ENCODE measurements at places on chromosomes 1 and 21. TPM values are rescaled to one million over a fixed set of nuclear protein-coding genes. Genes with fewer than 3 reads are reported as not detected.
A peak's percentile ranks its signal among the peaks of the same experiment; 100 is the strongest.

SAMD11 gene
- total RNA-seq: 1.8 TPM

DNA sequence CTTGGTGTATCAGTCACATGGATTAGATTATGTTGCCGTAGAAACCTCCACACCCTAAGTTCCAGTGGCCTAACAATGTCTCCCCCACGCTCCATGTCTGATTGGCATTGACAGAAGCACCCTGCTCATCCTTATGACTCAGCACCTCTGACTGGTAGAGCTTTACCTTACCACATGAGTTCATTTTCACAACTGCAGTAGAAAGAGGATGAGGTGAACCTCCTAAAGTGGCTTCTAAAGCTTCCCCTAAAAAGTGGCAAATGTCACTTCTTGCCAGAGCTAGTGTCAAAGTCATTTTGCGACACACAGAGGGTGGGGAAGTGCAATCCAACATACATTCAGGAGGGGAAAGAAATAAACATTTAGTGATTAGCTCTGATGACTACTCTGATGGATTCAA, 30.6 kb upstream of the LYPD8 start:
- DNase-seq: no peak

GRCh38 chr1:95035536-95035935, 37.2 kb downstream of the ALG14 start:
- DNase-seq: no peak

DNA sequence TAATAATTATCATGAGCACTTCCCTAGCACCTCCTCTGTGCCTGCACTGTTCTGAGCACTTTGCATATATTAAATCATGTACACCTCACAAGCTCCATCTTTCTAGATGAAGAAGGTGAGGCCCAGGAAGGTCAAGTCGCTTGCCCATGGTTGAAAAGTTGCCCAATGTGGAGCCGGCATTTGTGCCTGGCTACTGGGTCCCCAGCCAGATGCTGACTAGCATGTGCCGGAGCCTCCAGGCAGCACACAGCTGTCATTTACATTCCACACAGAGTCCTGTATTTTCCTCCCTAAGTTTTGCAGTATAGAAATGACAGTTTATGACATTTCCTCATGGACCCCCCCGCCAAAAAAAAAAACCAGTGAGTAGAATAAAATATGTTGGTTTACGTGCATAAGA, 94.3 kb downstream of the BCAR3 start:
- no peak for DNase-seq

DNA sequence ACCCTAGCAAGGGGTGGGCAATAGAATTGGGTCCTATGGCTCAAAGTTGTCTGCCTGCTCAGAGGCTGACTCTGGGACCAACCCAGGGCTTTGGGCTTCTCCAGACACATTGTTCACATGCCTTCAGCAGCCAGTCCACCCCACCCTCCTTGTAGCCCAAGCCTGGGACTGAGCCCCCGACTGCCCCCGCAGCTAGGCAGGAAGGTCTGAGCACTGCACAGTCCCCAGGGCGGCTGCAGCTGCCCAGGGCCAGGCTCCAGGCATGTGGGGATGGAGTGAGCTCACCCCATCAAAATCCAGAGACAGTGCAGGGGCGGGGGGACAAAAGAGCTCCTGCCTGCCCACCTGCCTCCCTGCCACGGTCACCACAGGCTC, 35.6 kb downstream of the HSPG2 start:
- DNase-seq: peak; percentile 70

Measured in upper lobe of left lung (tissue), 6 donors.